ENCODE measurements at places on chromosomes 13 and 19. TPM values are rescaled to one million over a fixed set of nuclear protein-coding genes. Genes with fewer than 3 reads are reported as not detected.
A peak's percentile ranks its signal among the peaks of the same experiment; 100 is the strongest.

The ATP4A gene
- total RNA-seq, result 0.32 TPM

DNA sequence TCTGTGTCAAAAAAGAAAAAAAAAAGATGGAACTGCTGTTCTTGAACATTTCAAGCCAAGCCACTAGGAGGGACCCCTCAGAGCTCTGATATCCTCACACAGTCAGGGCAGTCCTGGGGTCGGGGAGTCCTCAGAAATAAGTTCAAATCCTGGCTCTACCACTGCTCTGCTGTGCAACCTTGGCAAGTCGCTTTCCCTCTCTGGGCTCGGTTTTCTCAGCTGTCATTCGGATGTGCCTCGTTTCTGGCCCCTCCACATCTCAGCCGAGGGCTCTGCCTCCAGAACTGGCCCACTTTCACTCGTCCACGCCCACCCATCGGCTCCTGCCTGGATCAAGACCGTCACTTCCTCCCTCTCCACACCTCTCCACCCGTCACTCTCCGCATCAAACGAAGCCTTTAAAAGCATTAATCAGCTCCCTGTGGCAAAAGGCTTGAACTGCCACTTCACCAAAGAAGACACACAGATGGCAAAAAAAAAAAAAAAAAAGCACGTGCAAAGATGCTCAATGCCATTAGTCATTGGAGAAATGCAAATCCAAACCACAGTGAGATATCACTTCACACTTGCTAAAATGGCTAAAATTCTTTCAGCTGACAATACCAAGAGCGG, 7.4 kb upstream of the ZNRF4 start:
- H3K4me1 ChIP-seq, result peaks cover 7% of the 10 kb centered on the region
- no peak for DNase-seq
- H3K36me3 ChIP-seq, result no peaks in the 10 kb centered on the region
- H3K4me3 ChIP-seq, result peak overlapping the region; percentile 3
- H3K27me3 ChIP-seq, result peaks cover 10% of the 10 kb centered on the region

DNA sequence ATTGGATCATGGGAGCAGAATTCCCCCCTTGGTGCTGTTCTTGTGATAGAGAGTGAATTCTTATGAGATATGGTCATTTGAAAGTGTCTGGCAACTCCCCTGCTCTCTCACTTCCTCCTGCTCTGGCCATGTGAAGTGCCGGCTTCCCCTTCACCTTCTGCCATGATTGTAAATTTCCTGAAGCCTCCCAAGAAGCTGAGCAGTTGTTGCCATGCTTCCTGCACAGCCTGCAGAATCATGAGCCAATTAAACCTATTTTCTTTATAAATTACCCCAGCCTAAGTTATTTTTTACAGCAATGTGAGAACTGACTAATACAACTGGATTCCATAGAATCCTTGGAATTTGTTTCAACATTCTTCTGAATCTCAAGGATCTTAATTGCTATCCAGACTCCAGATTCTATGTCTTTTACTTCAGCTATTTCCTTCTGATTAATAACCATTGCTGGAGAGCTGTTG, 328.1 kb downstream of the SLITRK5 start:
- H3K4me1 ChIP-seq, result no peaks in the 10 kb centered on the region
- no peaks in the 10 kb centered on the region for H3K36me3 ChIP-seq
- no peak overlapping the region for H3K27ac ChIP-seq
- DNase-seq, result no peak

- no peaks in the 10 kb centered on the region for H3K27me3 ChIP-seq
- peaks cover 5% of the 10 kb centered on the region for H3K4me1 ChIP-seq
- no peak overlapping the region for H3K4me3 ChIP-seq
- DNase-seq, result no peak
Observed at GRCh38 chr13:27395007-27395510, 29.4 kb upstream of the GTF3A start.

The RETN gene
- not detected for total RNA-seq

The LRG1 gene
- total RNA-seq, result 1.0 TPM

The WASF3 gene
- total RNA-seq, result 10.1 TPM

The ZNF701 gene
- 22.8 TPM for total RNA-seq

Data from glutamatergic neuron (in vitro differentiated cells).